ENCODE measurements at places on chromosomes 5 and 9.

DNA sequence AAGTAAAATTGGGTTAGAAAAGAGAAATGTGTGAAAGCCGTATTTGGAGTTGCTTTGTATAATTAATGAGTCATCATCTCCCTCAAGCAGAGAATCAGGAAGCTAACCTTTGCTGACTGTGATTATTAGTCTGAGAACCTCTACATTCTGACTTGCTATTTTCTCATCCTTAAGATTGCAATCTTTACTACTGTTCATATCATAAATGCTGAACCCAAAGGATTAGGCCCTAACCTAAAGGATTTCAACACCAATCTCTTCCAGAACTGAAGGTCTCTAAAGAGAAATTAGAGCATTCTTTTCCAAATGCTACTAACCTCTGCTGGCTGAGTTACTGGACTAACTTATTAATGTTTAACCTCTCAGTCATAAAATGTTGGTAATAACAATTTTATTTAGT, 538.1 kb upstream of the MEF2C start:
- peak; percentile 58 for DNase-seq

- no peak for DNase-seq
These were observed 88.2 kb upstream of the HRH2 start for GRCh38 chr5:175569701-175570100.

- no peak for DNase-seq
These were observed 236.6 kb downstream of the PJA2 start for GRCh38 chr5:109173036-109173794.

DNA sequence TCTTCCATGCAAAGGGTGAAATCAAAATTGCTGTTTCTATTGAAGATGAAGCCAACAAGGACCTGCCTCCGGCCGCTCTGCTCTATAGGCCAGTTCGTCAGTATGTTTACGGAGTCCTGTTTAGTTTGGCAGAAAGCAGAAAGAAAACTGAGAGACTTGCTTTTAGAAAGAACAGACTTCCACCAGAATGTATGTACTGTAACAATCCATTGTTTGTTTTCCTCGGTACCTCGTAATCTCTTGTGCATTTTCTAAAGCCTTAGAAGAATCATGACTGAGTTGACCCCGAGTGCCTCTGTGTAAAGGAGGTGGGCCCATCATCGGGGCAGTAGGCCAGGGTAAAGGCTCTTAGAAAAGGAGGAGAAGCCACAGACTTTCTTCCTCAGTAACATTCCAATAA, 44.2 kb upstream of the PHF2 start:
- no peak for DNase-seq

- DNase-seq, result peak; percentile 60
These were observed 75.7 kb upstream of the SAP30L start for GRCh38 chr5:154370119-154370518.

DNA sequence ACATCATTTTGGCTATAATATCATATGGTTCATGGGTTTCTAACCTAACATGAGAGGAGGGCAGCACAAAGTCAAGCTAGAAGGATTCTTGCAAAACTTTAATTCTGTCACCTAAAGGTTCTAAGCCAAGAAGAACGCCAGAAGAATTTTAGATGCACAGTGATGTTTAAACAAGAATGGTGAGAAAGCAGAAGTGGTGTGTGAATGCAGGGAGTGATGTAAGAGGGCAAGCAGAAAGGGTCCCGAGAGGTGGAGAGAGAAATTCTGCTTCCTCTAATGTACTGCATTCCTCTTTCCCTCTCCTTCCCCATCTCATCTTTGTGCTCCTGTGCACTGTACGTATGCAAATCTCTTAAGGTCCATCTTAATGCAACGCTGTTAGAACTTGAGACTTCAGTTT, 2.1 kb upstream of the TRMO start:
- no peak for DNase-seq

DNA sequence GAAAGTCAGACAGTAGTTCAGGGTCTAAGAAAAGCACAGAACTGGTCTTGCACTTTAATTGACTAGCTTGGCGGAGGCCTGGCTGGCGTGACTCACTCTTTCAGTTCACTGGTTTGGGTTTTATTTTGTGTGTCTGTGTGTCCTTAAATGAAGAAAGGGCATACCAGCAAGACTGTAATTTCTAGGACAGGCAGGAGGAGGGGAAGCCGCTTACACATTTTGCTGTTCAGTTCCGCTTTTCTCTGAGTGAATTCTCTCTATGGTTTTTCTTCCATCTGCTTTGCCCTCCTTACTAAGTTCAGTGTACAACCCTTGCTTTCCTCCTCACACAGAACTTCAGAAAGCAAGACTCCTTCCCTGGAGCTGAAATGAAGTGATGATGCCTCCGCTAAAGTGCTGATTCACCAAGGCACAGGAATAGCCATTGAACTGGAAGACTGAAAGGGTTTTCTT, 150.8 kb downstream of the MEF2C start:
- peak; percentile 86 for DNase-seq

GRCh38 chr9:72203205-72203803, 54.1 kb downstream of the GDA start:
- DNase-seq, result peak; percentile 7

GRCh38 chr5:80184235-80185023, 71.4 kb downstream of the SERINC5 start:
- no peak for DNase-seq

GRCh38 chr5:18465833-18466681, 831.8 kb downstream of the TAF11L14 start:
- peak; percentile 56 for DNase-seq

DNA sequence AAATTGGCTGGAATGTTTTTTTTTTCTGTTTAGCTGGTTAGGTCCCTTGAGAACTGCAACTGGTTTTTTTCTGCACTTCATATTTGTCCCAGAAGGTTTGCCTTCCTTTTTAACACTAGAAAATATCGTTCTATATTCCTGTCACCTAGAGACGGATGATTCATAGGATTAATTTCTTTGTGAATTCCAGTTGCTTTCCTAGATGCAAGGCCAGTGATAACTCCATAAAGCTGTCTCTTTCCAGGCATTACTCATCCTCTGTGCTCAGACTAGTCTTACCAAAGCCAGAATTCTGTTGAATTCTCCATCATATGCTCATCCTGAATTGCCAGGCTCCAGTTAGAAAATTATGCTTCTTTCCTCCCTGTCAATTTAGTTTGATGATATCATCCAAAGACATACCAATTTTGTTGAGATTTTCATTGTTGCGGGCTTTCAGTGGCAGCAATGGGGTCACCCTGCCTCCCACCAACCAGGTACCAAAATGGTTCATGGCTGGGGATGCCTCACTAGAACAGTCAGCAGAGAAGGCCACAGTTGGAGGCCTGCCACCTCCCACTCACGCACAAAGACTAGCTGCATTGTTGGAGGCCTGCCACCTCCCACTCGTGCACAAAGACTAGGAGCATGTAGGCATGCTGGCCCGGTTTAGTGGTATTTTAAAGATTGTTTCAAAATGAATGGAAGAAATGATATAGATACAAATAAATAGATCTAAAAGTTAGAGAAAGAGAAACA, 8.5 kb downstream of the BAAT start:
- no peak for DNase-seq

DNA sequence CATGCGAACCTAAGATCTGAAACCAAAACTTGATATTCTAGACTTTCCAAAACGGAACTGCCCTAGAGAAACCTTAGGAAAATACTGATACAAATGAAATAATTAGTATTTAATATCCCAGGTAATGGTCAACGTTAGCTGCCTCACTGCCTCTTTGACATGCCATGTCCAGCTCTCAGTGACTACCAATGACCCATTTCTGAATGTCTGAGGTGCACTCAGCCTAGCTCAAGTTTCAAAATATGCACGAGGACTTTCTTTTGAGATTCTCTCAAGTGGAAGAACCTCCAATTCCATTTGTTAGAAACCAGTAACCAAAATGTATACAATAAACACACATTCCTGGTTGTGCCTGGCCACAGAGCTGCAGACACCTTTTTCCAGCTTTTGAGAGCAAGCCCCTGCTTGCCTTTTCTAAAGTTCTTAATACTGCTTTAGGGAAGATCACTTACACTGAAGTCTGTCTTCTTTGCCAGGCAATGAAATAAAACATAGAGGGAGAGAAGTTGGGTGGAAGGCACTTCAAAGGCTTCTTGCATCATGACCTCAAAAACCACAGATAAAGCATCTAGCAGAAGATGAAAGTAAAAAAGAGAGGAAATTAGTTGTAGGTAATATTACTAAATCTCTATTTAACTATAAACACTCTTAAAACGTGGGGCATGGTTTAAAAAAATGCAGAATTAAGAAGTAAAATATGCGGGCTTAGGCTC, 87.9 kb downstream of the MRPS27 start:
- peak; percentile 79 for DNase-seq

DNA sequence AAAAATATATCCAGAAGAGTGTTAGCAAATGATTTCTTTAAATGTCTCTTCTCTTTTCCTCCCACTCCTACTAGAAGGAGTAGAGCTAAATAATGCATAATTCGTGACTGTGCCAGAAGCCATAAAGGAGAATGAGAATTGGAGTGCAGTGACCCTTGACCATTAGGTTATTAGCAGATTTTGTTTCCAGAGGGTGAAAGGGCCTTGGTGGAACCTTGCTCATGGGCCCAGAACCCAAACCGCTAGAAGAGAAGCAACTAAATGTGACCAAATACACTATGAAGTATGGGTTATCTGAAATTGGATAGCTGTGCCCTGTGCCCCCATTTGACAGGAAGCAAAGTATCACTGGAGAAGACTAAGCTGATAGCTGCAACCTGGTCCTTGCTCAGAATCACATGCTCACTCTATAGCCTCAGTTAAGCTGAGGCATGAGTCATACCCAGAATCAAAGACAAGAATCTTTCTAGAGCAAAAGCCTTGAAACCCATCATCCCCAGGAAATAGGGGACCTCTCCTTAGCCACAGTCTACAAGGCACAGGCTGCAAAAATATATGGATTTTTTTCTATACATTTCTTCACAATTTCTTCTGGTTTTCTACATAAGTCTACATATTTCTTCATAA, 36.3 kb downstream of the CAPSL start:
- DNase-seq, result no peak

DNA sequence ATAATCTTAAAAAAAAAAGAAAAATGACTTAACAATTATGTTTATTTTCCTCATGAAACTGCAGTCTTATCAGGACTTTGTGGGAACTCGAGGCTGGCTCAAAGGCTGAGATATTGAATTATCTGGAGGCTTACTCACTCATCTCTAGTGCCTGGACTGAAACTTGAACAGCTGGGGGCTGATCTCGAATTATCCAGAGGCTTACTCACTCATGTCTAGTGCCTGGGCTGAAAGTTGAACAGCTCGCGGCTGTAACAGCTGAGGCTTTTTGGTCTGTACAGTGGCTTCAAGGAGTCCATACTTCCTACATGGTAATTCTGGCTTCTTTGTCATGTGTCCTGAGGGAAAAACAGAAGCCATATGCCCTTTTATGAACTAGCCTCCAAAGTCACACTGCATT, 371.9 kb downstream of the CETN3 start:
- DNase-seq, result no peak

DNA sequence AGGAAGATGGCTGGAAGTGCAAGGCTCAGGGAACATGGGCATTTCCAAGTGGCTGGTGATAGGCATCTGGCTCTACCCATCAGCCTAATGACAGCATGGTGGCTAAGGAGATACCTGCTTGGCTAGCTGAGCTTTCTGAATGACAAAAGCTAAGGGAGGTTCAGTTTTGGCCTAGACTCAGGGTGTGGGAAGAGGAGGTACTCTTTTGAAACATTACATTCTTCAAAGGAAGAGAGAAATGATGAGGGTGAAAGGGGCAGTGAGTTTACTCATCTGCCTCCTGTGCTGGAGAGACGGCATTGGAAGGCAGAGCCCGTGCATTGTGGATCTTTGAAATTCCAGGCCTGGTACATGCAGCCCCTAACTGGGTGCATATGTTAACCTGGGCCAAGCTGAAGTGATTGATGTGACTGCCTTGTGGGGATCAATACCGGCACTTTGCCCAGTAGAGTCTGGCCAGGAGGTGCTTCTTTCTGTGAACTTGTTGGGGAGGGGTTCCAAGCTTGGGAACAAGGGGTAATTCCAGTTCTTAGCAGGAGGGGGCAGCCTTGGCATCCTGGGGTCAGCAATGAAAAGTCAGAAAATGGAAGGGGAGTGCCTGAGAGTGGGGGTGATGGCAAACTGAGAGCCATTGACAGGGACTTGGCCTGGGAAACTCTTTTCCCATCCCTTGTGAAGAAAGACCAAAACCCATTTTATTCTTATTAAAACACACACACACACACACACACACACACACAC, 108.6 kb downstream of the ACER2 start:
- DNase-seq, result no peak

- DNase-seq, result no peak
These were observed 1157.9 kb downstream of the TAF11L14 start for GRCh38 chr5:18792145-18792544.

Measured in fibroblast of lung (primary cell).